ENCODE measurements at places on chromosomes 6 and 20.

- no peak for DNase-seq
Measured at GRCh38 chr6:143971482-143972205, 36.4 kb downstream of the PLAGL1 start.

- no peak for DNase-seq
Measured at GRCh38 chr6:70298068-70298467, 4.8 kb downstream of the COL9A1 start.

- no peak for DNase-seq
Measured at GRCh38 chr20:58822149-58822548, 28.6 kb downstream of the GNAS-AS1 start.

DNA sequence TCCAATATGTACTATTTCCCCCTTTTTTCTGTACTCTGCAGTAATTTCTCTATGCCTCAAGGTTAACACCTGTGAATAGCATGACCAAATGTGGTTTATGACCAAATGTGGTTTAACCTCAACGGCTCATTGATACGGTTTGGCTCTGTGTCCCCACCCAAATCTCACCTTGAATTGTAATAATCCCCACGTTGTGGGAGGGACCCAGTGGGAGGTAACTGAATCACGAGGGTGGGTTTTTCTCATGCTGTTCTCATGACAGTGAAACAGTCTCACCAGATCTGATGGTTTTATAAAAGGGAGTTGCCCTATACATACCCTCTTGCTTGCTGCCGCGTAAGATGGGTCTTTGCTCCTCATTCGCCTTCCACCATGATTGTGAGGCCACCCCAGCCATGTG is 18.7 kb downstream of the DEK start:
- no peak for DNase-seq

GRCh38 chr6:17178754-17179529 is 77.1 kb downstream of the STMND1 start:
- DNase-seq = no peak

GRCh38 chr6:149089510-149089909 is 228.0 kb upstream of the TAB2 start:
- no peak for DNase-seq

- no peak for DNase-seq
Measured at GRCh38 chr20:32973077-32973717, 31.0 kb downstream of the SUN5 start.

DNA sequence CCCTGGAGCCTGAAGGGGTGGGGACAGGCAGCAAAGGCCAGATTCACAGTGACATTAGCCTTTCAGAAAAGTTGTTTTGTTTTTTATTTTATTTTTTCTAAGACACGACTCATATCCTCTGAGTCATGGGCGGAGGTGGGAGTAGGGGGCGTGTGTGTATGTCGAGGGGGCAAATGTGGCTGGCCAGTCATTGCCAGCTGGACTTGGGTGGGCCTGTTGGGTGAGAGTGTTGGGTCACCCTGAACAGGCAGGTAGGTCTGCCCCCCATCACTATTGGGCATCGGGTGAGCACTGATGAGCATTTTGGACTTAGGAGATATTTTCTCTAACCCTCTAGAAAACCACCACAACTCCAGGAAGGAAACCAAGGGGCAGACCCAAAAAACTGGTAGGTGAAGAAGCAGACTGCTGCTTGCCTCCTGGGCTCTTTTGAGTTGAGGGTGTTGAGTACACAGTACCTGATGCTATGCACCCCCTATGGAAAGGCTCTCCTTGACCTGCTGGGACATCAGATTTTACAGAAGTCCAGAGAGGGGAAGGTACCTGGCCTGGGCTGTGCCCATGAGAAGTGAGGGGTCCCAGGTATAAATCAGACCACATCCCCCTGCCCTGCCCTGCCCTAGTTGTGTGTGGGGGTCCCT is 5.6 kb downstream of the SMIM29 start:
- DNase-seq = no peak

- DNase-seq = peak; percentile 31
Measured at GRCh38 chr20:35994994-35995453, 26.6 kb downstream of the CNBD2 start.

DNA sequence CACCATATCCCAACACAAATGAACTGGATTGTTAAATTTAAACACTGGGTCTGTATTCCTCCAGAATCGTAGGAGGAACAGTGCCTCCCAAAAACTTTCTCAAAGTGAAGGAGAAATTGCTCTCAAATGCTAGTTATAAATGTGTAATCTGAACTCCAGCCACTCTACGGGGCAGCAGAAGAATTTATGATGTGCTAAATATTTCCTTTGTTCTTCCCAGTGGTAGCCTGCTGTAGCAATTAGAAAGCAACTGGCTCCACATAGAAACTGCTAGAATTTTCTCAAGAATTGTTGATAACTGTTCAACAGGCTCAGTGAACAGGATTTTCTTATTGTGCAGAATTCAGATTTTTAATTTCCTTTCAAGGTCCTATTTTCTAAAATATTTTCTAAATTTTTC is 49.8 kb upstream of the EYA4 start:
- no peak for DNase-seq

DNA sequence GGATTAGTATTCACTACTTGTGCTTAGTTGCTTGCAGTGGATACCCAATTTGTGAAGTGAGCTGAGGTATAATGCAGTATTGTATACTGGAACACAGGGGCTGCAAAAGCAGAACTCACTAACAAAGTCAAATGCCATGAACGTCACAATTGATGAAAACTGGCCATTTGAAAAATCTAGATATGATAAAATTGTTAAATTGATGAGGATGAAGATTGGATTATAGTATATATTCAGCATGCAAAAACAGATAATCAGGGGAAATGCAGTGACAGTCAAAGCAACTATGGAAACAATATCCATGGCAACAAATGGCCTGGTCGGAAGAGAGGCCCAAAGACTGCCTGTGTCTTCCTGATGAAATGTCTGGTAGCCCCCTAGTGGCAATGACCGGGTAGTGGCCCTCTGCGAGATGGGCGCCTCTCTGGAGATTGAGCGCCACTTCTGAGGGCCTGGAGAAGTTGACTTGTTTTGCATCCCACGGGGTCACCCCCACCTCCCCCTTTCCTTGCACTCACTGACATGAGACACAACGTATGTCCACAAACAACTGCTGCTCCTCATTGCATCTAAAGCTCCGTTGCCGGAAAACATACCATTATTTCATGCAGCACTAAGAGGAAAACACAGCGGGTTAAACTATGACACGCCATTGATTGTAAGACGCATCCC is 43.6 kb downstream of the C6orf15 start:
- no peak for DNase-seq

GRCh38 chr6:132865829-132866228 is 51.5 kb downstream of the RPS12 start:
- DNase-seq = no peak

GRCh38 chr6:127076466-127076865 is 42.0 kb upstream of the RSPO3 start:
- peak; percentile 6 for DNase-seq

All from fibroblast of skin of left biceps (primary cell).